ENCODE measurements at places on chromosomes 1 and 21.

GRCh38 chr1:231332761-231333160 is 4.9 kb downstream of the EXOC8 start:
- no peak for DNase-seq

GRCh38 chr1:151189637-151190445 is at the start of gene VPS72:
VPS72 (minus strand) TSS chr1:151190197; CDS start chr1:151190121, 76 bp downstream.
- DNase-seq = peak; percentile 87

- no peak for DNase-seq
Measured at GRCh38 chr1:27523337-27524020, 33.5 kb upstream of the WASF2 start.

- DNase-seq = no peak
Measured at GRCh38 chr1:52659851-52660596, 27.1 kb downstream of the SHISAL2A start.

DNA sequence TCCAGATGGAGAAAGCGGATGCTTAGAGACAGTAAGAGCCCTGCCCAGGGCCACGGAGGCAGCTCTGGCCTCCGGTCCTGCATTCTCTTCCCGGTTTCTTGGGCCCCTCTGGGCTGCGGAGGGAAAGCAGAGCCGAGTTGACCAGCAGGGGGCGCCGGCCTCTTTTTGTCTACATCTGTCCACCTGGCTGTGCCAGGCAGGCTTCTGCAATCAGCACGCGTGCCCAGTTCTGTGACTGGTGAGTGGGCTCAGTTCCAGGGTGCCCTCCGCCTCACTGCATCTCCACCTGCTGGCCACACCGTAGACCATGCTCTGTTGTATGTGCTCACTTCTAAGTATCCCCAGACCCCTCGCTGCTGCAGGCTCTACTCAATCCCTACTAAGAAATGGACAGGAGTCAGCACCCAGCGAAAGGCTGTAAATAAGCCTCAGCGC is 6.7 kb upstream of the HUNK start:
- peak; percentile 74 for DNase-seq

DNA sequence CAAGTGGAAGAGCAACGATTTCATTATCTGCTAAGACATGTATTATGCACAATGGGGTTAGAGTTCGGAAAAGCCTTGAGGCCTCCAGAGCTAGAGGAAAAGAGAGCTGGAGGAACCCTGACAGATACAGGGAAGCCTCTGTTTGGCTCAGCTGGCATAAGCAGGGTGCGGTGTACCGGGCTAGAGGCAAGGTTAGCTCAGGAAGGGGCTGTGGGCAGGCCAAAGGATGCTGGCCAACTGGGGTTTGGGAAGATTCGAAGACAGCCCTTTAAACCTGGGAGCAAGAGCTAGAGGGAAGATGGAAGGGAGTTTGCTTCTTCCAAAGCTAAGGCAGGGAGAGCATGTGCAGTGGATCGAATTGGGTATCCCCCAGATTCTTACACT is 107.6 kb upstream of the TLR5 start:
- DNase-seq = no peak

GRCh38 chr1:192609110-192610079 is 26.6 kb upstream of the RGS13 start:
- peak; percentile 74 for DNase-seq

DNA sequence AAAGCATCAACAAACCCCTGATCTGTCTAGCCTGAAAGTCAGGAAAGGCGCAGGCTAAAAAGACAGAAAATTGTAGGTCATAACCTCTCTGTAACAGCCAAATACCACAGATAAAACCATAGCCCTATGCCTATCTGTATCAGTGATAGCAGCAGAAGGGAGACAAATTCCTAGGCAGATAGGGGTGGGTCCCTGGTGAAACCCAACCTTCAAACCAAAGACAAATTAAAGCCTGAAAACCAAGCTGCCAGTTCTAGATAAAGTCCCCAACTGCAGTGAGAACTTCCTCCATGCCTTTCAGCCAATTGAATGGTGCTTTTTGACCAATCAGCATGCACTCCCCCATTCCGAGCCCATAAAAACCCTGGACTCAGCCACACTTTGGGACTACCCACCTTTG is 115.3 kb downstream of the NTPCR start:
- no peak for DNase-seq

DNA sequence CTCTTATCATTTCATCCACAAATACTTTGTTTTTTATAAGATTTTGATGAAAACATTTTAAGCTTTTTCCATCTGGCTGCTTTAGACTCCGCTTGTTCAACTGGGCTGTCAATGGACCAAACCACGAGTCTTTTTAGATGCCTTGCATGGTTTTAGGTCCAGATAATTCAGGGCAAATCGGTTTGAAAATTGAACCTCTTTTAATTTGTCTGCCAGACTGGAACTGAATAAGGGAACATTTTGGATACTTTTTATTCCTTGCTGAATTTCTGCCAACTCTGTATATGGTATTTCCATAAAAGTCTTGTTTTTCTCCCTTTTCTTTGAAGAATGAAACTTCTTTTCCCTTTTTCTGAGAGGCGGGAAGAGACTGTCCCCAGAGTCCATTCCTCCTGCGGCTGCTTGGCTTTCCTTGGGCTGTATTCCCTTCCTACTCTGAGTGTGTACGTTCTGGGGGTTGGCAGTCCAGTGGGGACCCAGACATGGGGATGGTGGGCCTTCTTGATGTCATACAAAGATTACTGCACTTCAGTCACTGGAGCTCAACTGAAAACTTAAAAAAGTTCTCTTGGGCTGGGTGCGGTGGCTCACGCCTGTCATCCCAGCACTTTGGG is 46.5 kb upstream of the CNN3 start:
- no peak for DNase-seq

GRCh38 chr1:226342656-226343055 is 33.7 kb upstream of the LIN9 start:
- DNase-seq = no peak

- no peak for DNase-seq
Measured at GRCh38 chr1:89643577-89643976, 10.7 kb downstream of the LRRC8C start.

DNA sequence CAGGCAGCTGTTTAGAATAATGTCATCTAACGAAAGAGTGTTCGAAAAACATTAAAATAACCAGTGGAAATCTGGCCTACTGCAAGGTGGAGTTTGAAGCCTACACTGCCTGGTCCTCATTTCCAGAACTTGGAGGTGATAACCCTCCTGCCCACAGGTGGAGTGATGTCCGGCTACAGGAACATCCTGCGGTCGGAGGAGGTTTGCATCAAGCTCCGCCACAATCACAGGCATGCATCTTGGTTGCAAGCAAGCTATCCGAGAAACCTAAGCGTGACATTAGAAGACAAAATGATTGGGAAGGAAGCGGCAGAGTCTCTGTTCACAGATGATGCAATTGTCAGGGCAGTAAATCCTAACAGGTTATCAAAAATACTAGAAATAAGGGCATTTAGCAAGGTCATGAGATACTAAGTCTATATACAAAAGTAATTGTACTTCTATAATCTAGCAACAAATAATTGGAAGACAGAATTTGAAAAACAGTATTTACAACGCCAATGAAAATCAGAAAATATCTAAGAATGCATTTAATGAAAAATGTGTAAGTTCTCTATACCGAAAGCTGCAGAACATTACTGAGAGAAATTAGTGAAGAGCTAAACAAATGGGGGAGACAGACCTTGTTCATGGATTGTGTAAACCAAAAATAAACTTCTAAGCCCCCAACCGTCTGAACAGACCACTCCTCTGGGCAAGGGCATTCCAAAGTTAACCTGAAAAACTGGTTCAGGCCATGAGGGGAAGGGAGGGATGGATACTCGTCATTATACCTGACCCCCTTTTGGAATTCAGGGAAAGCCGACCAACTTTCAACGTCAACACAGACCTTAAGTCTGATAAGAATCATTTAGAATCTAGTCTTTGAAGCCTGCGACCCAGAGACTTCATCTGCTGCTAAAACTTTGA is 4.7 kb upstream of the SLC19A1 start:
- DNase-seq = no peak
